ENCODE measurements at places on chromosomes 6 and 20.

- peak; percentile 19 for DNase-seq
Observed at GRCh38 chr6:53412751-53413150, 64.0 kb upstream of the ELOVL5 start.

- no peak for DNase-seq
Observed at GRCh38 chr6:37850260-37850659, 30.7 kb downstream of the ZFAND3 start.

- no peak for DNase-seq
Observed at GRCh38 chr6:95690328-95690727, 113.0 kb downstream of the MANEA start.

- DNase-seq, result no peak
Observed at GRCh38 chr6:43478008-43478372, 620 bp downstream of the TJAP1 start.

GRCh38 chr6:106396426-106397220, 36.1 kb downstream of the CRYBG1 start:
- DNase-seq, result no peak

Measured in AML-193 (cell line).